ENCODE measurements at places on chromosomes 4 and X. TPM values are rescaled to one million over a fixed set of nuclear protein-coding genes. Genes with fewer than 3 reads are reported as not detected.

DNA sequence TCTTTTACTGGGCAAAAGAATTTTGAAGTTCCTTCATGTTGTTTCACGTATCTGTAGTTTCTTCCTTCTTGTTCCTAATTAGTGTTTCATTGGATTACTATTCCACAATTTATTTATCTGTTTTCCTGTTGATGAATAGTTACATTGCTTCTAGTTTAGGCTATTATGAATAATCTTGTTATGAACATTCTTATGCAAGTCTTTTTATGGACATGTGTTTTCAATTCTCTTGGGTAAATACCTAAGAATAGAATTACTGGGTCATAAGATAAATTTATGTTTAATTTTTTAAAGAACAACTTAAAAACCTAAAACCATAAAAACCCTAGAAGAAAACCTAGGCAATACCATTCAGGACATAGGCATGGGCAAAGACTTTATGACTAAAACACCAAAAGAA, 70.9 kb upstream of the RXFP1 start:
- no peak for DNase-seq

- DNase-seq: no peak
These were observed 36.8 kb upstream of the NAA11 start for GRCh38 chr4:79362626-79363025.

Gene AREG
- 41.0 TPM for total RNA-seq

DNA sequence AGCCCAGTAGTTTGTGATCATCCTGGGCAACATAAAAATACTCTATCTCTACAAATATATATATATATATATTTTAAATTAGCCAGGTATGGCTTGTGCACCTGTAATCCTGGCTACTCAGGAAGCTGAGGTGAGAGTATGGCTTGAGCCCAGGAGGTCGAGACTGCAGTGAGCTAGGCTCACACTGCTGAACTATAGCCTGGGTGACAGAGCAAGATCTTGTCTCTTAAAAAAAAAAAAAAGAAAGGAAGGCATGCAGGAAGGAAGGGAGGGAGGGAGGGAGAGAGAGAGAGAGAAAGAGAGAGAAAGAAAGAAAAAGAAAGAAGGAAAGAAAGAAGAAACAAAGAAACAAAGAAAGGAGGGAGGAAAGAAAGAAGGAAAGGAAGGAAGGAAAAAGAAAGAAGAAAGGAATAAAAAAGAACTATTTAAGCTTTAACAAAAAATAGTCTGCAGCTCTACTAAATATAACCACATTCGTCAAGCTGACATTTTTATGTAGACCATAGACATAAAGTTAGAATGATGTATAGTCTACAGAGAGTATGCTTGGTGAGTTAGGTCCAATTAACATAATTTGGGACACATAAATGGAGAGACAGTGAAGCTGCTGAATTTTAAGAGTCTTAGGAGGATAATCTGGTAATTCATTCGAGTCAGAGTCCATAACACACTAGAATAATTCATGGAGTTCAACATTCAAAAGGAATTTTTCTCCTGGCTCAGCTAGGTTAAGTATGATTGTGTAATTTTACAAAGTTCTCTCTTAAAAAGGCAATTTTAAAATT, 111.9 kb downstream of the GLRA3 start:
- no peak for DNase-seq

Gene PCSK1N
- total RNA-seq: not detected

GRCh38 chrX:19725641-19726040, 161.8 kb downstream of the SH3KBP1 start:
- DNase-seq: no peak

GRCh38 chr4:2859514-2859913, 15.9 kb downstream of the ADD1 start:
- DNase-seq: no peak

DNA sequence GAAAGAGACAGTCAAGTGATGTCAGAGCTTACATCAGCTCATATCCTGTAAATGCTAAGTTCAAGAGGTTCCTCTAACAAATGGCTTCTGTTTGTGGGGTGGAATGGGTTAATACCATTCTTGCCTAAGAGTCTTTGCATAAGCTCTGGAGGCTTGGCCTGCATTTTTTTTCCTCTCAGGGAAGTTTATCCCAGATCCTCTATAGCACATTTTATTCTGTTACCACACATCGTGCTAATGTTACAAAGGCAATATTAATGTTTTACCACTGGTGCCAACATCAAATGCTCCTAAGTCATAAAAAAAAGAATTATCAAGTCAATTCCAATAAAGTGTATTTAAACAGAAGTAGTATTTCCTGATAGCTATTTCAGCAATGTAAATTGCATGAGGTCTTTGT, 2.9 kb upstream of the ADH6 start:
- no peak for DNase-seq

Gene C4orf36
- 1.2 TPM for total RNA-seq

GRCh38 chrX:115595049-115595448, 34.1 kb downstream of the PLS3 start:
- DNase-seq: no peak

DNA sequence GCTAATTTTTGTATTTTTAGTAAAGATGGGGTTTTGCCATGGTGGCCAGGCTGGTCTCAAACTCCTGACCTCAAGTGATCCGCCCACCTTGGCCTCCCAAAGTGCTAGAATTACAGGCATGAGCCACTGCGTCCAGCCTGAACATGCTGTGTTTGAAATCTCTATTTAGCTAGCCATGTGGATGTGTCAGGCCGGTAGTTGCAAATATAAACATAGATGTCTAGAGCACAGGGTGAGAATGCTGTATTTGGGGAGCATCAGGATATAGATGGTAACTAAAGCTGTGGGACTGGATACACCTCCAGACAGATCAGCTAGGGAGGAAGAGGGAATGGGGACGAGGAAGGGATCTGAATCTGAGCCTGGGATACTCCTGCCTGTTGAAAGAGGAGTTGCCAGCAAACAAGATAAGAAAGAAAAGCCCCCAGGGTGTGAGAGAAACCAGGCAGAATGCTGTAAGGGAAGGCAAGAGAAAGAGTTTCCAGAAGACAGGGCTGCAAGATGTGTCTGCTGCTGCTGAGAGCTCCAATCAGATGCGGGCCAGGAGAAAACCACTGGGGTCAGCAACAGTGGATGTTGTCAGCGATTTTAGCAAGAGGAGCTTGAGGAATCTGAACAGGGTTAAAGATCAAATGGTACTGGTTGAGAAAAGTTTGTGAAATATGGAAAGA, 177.4 kb downstream of the PALLD start:
- DNase-seq: no peak

Gene BANK1
- total RNA-seq: 11.6 TPM

Gene NAP1L2
- total RNA-seq: 0.55 TPM

GRCh38 chr4:85707611-85708010, 232.7 kb downstream of the ARHGAP24 start:
- no peak for DNase-seq

- no peak for DNase-seq
These were observed 203.7 kb upstream of the SLITRK2 start for GRCh38 chrX:145613894-145614293.

DNA sequence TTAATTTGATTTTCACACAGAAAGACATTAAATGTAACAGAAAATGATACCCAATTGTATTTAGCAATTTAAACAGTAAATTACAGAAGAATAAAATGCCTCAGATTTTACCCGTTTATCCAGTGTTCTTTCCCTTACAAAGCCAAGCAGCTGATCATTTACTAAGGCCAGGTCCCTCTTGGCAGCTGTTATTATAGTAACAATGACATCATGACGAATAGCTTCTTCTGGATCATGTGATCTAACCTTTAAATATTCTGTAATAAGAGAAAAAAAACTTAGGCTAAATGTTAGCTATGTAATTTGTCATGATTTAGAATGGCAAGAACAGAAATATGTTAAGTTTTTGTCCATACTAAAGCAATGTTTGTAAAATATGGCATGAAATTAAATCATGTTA, 69.4 kb downstream of the PDS5A start:
- no peak for DNase-seq

DNA sequence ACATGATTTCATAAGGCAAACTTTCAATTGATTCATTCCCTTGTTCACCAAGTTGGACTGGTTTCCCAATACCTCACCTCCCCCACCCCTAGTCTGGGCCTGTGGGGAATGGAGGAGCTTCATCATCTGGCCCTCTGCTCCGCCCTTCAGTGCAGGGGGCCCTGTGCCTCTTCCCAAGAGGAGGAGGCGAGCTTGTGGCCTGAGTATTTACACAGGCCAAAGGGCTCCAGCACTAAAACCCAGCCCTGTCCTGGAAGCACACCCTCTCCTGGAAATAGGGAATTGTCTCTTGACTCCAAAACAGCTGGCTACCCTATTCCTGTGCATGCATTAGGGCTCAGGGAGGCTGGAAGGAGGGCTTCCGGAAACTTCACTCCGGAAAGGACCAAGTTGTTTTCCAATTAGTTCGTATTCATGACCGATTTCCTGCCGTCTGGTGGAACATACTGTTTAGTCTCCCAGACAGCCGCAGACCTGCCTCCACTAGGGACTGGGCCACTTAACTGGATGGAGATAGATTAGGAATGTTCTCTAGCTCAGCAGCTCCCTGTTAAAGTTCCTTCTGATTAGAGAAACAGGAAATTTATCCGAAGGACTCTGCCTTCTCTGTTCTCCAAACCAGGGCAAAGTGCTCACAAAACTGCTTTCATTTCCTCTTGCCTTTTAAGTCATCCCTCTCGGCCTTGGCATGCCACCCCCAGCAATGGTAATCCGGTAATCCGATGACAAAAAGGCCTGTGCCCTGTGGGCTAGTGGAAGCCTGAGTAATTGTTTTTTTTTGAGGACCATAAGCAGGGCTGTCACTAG, 5.8 kb downstream of the SRPX2 start:
- no peak for DNase-seq

GRCh38 chr4:6746721-6747293, 30.8 kb downstream of the BLOC1S4 start:
- DNase-seq: no peak

GRCh38 chrX:132594129-132594528, 105.3 kb upstream of the MBNL3 start:
- no peak for DNase-seq

GRCh38 chr4:157942017-157942416, 230.8 kb downstream of the GASK1B start:
- no peak for DNase-seq

Measured in mesenteric fat pad (tissue), 1 donor.